Lung microvascular endothelial cell (primary cell): ENCODE measurements at places on chromosomes 16 and 17.

GRCh38 chr17:28053725-28054124 is 11.2 kb downstream of the NLK start:
- DNase-seq, result no peak

DNA sequence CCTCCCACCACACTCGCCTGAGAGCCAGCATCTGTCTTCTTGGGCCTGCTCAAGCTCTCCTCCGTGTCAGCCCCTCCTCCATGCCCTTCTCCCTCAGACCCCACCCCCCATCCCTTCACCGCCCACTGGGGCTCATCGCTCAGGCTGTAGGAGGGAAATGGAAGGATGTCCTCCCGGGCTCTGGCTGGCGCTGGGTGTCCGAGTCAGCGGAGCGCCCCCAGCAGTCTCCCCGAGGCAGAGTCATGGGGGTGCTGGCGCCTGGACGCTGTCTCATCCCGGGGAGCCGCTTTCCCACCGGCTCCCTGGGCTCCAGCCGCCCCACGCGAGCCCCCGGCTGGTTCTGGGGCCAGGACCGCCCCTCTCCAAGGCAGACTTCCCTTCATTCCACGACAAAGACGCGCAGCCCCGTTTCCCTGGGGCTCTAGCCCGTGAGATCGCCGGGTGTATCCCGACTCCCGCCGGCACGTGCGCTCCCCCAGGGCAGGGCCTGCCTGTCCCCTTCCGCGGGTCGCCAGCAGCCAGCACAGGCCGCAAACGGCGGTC is 428 bp upstream of the ANTKMT start:
- peak; percentile 45 for DNase-seq

DNA sequence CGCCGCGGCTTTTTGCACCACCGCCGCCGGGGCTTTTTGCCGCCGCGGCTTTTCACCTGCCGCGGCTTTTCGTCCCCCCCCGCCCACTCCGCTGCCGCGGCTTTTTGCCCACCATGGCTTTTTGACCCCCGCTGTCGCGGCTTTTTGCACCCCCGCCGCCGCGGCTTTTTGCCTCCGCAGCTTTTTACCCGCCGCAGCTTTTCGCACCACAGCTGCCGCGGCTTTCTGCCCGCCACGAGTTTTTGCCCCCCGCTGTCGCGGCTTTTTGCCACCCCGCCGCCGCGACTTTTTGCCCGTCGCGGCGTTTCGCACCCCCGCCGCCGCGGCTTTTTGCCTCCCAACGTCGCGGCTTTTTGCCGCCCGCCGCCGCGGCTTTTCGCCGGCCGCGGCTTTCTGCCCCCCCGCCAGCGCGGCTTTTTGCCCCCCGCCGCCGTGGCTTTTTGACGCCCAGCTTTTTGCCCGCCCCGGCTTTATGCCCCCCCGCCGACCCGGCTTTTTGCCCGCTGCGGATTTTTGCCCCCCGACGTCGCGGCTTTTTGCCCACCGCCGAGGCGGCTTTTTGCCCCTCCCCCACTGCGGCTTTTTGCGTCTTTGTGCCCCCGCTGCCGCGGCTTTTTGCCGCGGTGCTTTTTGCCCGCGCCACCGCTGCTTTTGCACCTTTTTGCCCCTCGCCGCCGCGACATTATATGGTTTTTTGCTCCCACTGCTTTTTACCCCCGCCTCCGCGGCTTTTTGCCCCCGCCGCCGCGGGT is 1343.6 kb downstream of the TP53TG3F start:
- DNase-seq, result no peak

DNA sequence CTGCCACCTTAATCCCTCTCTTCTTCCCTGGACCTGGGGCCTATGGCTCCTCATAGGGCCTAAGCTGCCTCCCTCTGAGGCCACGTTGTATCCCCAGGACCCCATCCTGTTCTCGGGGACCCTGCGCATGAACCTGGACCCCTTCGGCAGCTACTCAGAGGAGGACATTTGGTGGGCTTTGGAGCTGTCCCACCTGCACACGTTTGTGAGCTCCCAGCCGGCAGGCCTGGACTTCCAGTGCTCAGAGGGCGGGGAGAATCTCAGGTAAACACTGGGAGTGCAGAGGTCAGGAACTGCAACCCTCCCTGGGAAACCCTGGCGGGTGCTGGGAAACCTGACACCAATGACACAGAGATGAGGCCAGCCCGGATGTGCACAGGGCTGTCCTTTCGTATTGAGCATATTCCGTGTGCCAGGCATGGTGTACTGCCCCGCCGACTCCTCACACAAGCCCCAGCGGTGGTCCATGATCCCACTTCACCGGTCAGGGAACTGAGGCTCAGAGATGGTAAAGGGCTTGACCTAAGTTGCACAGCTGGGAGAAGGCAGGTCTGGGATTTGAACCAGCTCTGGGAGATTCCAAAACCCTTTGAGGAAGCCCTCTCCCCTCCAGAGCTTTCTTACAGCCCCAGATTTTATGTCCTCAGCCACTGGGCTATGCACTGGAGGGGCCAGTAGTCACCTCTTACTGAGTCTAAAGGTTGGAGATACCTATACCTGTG is 22.9 kb downstream of the ANKRD40 start:
- no peak for DNase-seq

GRCh38 chr16:67613808-67614207 is 31.1 kb upstream of the CARMIL2 start:
- no peak for DNase-seq

DNA sequence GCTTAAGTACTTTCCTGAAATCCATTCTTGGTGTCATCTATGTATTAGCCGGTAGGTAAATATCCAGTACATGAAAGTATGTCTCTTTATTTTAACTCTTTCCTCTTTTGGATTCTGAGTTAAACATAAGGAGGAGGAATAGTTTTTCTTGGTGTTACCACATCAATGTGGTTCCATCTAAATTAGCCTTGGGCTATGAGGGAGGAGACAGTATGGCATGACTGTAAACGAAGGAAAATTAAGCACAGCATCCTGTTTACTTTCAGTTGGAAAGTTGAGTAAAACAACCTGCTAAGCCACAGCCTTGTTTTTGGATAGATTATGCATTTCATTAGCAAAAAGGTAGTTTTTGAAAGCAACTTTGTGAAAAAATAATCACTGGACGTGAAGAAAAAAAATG is 693.0 kb upstream of the SOX9 start:
- no peak for DNase-seq

DNA sequence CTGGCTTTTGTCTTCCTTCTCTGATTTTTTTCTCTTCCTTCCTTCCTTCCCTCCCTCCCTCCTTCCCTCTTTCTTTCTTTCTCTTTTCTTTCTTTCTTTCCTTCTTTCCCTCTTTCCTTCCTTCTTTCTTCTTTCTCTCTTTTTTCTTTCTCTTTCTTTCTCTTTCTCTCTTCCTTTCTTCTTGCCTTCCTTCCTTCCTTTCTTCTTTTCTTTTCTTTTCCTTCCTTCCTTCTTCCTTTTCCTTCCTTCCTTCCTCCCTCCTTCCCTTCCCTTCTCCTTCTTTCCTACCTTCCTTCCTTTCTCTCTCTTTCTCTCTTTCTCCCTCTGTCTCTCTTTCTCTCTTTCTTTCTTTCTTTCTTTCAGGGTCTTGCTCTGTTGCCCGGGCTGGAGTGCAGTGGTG is 54.4 kb downstream of the SCNN1G start:
- no peak for DNase-seq

DNA sequence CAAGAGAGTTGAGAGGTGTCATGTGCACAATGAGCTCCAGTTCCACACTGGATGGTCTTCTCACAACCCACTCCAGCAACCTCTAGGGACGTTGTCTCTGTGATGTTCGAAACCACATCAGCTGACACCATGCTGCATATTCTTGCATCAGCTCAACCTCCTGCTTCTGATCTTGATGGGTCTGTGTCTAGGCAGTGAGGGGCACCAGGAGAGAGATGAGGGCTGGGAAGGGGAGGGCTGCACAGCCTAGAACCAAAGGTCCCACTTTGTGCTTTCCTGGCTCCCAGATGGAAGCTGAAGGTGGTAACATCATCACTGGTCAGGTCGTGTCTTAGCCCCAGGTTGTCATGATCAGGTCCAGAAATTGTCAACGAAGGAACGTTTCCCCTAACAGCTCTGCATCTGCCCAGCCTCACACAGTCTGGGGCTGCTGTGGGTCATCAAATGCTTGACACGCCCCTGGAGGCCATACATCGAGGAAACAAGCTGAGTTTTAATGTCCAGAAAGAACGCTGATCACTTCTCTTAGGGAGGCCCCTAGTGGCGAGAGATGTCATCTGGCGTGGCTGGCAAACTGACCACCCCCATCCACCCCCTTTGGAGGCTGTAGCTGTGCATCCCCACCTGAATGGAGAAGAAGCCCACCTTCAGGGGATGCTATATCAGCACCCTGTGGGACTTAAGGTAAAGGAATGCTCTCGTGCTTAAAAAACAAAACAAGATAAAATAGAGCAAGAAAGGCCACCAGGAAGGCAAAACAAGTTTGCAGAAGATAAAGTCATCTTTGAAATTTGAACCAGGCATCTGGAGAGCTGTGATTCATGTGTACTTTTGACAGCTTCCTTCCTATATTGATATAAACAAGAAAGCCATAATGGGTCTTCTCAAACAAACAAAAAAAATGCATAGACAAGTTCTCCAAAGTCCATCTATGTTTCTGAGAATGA is 58.3 kb downstream of the WIPI1 start:
- peak; percentile 85 for DNase-seq

DNA sequence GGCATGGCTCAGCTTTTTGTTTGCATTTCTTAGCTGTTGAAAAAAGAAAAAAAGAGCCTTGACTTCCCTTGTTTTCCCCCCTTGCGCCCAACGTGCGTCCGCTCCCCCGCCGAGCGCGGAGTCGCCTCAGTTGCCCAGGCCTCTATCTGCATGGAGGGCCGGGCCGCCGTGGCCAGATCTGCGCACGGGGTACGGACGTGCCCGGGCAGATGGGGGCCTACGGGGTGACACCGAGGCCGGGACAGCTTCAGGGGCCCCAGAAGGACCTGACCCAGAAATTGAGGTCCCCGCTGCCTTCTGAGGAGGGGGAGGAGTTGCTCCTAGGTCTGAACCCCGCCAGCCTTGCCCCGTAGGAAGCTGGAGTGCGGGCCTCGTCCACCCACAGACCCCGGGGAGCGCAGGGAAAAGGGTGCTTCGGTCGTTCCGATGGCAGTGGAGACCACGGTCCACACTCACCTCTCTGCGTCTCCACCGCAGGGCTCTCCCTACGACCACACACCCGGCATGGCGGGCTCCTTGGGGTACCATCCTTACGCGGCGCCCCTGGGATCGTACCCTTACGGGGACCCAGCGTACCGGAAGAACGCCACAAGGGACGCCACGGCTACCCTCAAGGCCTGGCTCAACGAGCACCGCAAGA is 1.5 kb downstream of the IRX5 start:
- no peak for DNase-seq

- no peak for DNase-seq
Observed at GRCh38 chr16:28001184-28001583, 62.3 kb downstream of the GSG1L start.

- DNase-seq, result peak; percentile 92
Observed at GRCh38 chr17:59378675-59379074, 47.2 kb downstream of the YPEL2 start.

- DNase-seq, result no peak
Observed at GRCh38 chr17:14791221-14791620, 473.9 kb downstream of the PMP22 start.

GRCh38 chr16:4976079-4976478 is 17.9 kb downstream of the SEC14L5 start:
- no peak for DNase-seq

DNA sequence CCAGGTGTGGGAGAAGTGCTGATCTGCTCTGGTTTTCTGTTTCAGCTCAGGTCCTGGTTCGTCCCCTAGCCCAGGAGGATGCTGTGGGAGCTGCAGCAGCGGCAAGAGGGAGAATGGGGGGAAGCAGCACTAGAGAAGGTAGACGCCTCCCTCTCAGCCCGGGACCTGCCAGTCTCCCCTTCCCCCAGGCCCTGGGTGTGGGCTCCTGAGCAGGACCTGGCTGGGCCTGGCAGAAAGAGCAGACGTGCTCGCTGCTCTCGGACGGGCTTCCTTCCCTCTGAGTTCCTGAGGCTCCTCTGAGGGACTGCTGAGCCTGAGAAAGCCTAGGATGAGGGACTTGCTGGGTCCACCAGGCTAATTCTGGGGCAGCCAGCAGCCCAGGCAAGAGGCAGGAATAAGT is 3.1 kb downstream of the PRCD start:
- DNase-seq, result no peak

DNA sequence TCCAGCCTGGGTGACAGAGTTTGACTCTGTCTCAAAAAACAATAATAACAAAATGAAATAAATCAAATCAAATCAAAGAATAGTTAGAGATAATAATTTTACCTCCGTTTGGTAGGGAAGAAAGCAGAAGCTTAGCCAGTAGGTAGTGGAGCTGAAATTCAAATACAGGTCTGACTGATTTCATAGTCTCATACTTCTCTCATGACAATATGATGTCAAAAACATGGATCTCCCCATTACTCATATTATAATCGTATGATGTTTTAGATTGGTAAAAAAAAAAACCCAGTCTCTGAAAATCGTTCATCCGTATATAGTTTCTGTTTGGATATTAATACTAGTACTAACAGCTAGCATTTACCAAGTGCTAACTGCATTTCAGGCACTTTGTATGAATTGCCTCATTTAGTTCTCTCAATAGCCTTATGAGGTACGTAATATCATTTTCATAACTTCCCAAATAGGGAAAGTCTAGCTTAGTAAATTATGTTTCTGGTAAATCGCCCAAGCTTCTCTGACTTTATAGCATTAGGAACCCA is 48.7 kb downstream of the CDH8 start:
- DNase-seq, result no peak

DNA sequence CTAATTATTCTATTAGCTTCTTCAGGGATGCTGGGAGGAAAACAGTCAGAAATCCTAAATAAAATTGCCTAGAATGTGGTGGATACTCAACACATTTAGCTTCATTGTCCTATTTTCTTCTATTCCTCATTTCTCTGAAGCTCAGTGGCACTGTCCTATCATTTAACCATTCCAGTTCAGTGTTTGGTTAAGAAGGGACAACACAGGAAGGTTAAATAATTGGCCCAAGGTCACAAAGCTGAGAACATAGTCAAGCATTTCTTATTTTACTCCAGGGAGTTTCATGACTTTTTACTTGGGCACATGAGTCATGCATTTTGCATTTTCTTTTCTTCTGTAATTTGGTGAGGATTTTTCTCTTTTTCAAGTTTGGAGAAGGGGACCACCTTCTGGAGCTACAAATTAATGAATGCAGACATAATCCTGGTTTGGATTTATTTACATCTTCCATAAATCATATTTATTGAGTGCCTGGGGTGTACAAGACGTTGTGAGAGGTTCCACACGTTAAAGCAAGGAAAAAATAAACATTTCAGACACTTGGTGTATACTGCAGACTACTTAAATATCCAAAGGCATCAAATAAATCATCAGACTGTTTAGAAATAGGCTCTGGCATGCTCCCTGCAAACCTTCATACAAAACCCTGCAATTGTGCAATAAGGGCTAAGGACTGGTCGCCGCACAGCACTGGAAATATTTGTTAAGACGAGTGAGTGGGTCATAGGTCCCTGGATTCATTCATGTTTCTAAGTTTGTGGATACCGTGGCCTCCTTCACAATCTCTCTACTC is 263.9 kb downstream of the MAF start:
- no peak for DNase-seq

GRCh38 chr16:67213197-67214019 is 13.5 kb upstream of the TMEM208 start:
- no peak for DNase-seq

DNA sequence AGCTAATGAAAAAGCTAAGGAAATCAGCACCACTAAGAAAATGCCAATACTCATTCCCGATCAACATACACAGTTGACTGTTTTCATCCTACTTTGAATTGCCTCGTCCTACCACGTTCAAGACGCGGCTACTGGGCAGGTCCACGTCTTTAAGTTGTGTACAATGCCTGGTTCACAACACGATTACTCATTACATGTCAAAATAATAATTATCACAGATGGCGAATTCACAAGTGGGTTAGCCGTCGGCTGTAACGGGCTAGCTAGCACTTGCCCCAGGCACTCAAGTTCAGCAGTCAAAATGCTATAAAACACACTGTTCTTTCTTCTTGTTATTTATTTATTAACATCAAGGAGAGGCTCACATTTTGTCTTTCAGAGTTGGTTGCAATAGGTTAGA is 124.2 kb downstream of the ZFHX3 start:
- no peak for DNase-seq
